NCI-H1105 (cell line): ENCODE measurements at places on chromosomes 13 and 19.

DNA sequence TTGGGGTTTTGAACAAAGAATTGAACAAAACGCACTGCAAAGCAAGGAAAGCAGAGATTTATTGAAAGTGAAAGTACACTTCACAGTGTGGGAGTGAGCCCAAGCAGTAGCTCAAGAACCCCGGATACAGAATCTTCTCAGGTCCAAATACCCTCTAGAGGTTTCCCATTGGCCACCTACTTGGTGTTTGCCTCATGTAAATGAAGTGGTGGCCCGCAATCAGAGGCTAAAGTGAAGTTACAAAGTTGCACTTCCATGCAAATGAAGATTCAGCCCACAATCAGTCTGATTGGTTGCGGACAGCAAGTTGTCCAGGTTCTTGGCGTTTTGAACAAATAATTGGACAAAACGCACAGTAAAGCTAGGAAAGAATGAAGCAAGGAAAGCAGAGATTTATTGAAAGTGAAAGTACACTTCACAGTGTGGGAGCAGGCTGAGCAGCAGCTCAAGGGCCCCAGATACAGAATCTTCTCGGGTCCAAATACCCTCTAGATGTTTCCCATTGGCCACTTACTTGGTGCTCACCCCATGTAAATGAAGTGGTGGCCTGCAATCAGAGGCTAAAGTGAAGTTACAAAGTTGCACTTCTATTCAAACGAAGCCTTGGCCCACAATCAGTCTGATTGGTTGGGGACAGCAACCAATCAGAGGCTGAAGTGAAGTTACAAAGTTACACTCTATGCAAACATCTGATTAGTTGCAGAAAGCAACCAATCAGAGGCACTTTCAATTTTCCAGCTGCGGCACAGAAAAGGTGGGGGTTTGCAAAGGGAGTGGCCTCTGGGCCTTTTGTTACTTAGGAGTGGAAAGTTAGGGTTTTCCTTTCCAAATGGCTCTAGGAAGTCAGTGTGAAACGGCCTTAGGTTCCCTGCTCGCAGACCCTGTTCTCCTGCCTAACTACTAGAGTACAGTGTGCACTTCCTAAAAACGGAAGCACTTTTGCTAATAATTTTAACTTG, 4.8 kb upstream of the TM9SF2 start:
- DNase-seq, result no peak

DNA sequence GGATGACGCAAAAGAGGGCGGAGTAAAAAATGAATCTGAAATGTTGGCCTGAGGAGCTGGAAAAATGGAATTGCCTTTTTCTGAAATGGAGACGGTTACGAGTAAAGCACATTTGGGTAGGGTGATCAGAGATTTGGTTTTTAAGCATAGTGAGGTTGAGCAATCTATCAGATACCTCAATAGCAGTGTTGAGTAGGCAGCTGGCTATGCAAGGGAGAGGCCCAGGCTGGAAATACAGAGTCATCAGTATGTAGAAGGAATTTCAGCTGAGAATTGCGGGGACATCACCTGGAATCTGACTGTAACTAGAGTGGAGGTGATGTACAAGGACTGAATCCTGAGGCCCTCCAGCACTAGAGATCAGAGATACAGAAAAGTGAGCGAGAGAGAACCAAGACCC, 224.8 kb downstream of the LMO7 start:
- no peak for DNase-seq

DNA sequence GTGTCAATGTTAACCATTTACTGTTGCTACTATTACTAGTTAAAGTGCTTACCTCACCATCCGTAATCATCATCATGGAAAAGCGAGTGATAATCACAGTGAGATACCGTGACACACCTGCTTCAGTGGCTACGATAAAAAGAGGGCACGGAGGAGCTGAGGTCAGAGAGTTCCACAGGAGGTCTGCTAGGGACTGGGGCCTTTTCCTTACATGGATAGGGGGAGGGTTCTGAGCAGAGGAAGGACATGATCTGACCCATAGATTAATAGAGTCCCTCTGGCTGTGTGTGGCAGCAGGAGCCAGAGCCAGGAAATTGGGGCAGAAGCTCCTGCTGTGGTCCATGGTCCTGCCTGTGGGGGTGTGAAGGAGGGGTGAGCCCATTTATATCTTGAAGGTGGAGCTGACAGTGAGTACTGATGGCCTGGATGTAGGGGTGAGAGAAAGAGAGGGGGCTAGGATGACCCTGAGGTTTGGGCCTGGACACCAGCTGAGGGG, 136.7 kb downstream of the SIPA1L3 start:
- no peak for DNase-seq

DNA sequence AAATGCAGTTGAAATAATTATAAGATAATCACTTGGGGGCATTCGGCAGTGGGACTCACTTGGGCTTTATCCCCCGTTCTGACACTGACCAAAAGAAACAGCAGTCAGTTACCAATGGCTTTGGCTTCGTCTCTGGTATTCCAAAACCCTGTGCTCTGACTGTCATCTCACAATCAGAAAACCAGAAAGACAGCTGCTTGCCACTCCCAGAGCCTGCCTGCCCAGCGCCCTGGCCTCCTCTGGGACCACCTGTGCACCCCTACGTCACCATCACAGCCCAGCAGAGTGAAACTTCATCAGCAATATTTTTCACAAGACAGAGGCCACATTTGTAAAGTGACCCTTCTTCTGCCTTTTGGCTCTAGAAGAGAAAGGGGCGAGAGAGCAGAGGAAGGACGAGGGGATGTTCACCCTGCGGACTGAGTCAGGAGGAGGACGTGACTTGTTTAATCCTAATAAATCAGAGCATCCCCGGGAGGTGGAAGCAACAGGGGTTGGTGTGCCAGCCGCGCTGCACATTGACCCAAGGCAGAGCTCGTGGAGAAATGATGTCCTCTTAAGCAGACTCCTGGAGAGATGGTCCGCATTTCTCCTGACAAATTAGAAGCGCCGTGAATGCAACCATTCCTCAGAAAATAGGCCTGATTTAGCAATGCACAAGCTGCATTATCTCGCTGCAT, 397.8 kb upstream of the ZNF507 start:
- DNase-seq, result no peak

DNA sequence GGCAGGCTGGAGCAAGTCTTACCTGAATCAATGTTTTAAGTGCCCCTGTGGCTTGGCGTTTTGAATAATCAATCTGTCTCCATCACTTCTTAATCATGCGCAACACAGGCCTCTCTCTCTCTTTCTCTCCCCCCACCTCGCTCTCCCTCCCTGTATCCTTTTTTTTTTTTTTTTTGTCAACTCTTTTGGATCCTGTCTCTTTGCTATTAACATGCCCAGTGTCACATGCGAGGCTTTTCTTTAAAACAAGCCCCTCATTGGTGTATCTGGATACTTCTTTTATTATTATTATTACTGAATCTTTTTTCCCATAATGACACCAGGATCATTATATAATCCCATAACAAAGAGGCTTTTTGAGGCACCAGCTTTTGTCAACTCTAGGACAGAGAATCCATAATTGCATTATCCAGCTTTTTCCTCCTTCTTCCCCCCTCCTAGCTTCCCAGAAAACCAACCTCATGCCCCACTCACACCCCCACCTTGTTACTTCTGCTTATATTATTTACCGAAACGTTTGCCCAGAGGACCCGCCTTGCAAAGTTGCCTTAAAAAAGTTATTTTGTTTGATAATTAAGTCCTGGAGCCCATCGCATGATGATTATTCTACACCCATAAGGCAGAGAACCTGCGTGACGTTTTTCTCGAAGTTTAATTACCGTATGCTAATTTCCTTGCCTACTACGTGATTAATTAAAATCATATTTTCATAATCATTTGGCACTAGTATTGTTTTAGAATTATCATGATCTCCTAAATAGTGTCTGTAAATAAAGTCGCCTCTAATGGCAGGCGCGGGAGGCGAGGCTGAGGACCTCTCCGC, 148.1 kb upstream of the ZNF536 start:
- DNase-seq, result no peak
